ENCODE measurements at places on chromosomes 4 and X.

GRCh38 chr4:128780688-128781087 is 28.8 kb upstream of the JADE1 start:
- DNase-seq = no peak

DNA sequence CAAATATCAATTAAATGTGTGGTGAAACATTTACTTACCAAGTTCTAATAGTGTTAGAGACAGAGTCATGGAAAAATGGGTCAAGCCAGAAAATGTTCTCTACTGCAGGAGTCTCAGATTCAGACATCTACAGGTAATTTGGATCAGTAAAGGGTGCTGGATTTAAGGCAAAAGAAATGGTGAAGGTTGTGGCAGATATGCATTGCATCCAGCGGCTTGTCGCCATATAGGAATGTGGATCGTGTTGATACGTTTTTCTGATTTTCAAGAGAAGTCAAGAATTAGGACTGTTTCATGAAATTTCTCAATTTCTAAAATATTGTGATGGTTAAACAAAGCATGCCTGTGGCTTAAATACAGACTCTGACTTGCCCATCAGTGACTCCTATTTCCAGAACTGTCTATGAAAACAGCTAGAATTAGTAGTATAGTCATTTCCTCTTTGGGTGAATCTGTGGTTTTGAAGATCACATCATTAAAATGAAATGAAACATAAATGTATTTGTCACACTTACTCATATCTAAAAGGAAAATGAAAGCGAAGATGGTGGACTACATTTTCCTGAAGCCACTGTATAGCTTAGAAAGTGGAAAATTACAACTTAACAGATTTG is 110.1 kb upstream of the VEGFC start:
- no peak for DNase-seq

DNA sequence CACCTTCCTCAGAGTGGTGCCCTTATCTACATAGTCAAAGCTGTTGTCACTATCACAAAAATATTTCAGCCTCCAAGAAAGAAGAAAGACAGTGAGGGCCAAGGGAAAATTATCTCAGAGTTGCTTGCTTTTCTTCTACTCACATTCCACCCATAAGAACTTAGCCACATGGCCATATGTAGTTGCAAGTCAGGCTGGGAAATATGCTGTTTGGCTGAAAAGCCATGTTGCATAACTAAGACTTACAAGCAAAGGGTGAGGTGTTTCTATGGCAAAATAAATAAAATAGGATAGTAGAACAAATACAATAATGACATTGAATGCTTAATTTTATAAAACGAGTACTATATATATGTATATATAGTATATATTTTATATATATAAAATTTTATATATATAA is 365.9 kb upstream of the PABPC4L start:
- DNase-seq = no peak

- DNase-seq = no peak
Measured at GRCh38 chr4:67714248-67714583, 13.3 kb upstream of the UBA6 start.

DNA sequence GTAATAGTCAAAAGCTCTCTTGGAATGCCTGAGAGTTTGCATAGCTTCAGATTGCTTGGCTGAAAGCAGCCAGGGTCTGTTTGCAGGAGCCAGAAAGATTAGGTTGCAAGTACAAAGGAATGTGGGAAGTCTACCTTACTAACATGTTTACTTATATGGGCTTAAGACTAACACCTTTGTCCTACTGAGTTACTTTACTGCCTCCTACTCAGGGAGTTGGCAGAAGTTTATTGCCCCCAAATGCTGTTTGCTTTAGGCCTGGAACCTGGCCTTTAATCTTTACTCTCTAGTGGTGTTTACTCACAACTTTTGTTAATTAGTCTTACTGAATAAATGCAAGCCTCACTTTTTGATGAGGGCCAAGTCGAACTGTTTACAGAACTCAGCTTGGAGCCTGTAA is 219.4 kb upstream of the ZC4H2 start:
- DNase-seq = no peak

GRCh38 chrX:479273-479981 is 92.7 kb upstream of the PPP2R3B start:
- no peak for DNase-seq

- no peak for DNase-seq
Measured at GRCh38 chrX:40012039-40012867, 85.5 kb downstream of the BCOR start.

DNA sequence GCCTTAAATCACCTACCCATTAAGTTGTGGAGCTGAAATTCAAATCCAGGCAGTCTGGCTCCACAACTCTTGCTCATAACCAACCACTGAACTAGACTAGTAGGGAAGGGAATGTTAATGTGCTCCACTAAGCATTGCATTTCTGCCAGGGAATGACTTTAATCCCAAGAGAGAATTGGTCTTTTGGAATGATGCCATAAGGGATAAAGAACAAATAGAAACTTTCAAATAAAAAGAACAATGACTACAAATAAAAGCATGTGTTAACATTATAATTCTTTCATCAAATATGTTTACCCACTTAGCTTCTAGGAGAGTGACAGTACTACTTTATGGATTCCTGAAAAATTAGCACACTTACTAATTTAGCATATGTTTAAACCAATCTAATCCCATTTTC is 905.9 kb downstream of the CENPC start:
- DNase-seq = no peak

DNA sequence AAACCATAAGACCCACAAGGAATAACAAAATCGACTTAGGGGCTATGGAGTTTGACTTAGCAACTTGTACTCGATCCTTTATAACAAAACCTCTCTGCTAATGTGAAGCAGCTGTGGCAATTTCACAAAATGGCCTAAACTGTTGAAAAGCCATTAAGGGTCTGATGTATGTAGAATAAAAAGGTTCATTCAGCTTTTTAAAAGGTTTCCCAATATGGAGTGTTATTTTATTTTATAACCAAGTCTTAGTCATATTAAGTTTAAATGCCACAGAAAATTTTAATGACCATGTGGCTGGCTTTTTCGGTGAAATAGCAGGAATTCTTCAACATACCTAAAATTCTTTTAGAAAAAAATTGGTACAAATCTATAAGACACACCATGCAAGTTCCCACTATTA is 291.8 kb upstream of the HAND2 start:
- no peak for DNase-seq

GRCh38 chrX:122545778-122546177 is 638.3 kb upstream of the GRIA3 start:
- DNase-seq = no peak

GRCh38 chr4:40909363-40909876 is 159.7 kb downstream of the NSUN7 start:
- no peak for DNase-seq

GRCh38 chr4:180766944-180767729 is 1476.1 kb upstream of the TENM3 start:
- DNase-seq = no peak

- no peak for DNase-seq
Measured at GRCh38 chr4:114226179-114226578, 246.7 kb upstream of the ARSJ start.

DNA sequence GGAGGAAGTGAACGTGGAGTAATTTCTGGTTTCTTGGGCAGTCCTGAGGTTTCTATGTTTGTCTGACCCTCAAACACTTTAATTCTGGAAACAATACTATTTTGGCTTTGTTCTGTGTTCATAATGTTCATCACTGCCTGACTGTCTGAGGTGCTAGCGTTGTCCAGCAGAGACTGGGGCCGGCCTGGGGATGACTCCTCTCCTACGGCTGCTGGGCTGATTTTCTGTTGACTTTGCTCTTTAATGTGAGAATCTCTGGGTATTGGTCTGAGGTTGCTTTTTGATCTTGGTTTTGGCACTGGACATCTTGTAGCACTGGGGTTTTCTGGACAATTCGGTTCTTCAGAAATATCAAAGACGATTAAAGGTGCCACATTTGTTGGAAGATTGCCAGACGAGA is 75.8 kb downstream of the RPS3A start:
- no peak for DNase-seq

All from NCI-H446 (cell line).